ENCODE measurements at places on chromosomes 5 and 9.

GRCh38 chr9:95573463-95573862 lies 56.7 kb upstream of the PTCH1 start:
- no peak for DNase-seq

DNA sequence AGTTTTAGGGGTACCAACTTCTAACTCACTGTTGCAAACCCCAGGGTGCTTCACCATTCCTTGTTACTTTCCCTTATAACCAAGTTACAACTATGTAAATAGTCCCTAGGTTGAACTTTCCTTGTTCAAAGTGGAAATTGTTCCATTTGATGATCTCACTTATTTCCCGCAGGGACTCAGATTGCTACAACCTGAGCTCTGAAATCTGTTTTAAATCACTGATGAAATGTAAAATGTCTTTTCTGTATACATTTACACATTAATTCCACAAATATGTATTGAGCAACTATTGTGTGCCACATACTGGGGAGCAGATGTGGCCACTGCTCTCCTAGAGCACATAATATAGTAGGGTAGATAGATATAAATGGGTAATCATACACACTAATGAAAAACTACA lies 69.1 kb upstream of the TARS1 start:
- DNase-seq = no peak

- no peak for DNase-seq
Observed at GRCh38 chr5:5755888-5756287, 333.4 kb downstream of the ICE1 start.

DNA sequence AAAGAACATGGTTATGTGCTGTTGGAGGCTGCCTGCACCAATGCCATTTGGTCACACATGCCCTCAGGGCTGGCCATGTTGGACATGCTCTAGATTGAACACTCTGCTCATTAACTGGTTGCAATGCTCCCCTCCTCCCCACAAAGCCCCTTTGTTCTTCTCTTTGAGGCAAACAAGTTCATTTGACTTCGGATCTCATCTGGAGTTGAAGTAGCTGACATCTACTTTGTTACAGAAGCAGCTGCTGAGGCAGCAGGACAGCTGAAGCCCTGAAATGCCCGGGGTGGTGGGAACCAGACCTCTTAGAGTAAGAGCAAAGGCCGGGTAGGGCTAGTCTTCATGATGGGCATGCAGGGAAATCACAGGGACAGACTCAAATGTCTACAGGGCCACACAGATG lies 123.5 kb downstream of the APBA1 start:
- no peak for DNase-seq

GRCh38 chr9:93895535-93895934 lies 59.6 kb downstream of the BARX1 start:
- no peak for DNase-seq

DNA sequence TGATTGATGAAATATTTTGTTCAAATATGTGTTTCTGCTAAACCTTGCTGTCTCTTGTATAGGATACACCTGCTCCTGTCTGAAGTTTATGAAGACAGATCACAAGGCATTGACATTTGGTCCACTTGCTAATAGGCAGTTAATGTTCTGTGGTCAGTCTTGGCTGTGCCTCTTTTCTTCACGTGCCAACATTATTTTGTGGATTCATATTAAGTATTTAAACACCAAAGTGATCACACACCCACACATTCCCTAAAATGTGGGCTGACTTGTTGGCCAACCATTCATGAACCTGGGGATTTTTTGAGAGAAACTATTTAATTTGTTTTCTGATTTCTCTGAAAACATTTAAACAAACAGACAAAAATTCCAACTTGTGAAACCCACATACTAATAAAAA lies 33.7 kb downstream of the ZNF462 start:
- no peak for DNase-seq

DNA sequence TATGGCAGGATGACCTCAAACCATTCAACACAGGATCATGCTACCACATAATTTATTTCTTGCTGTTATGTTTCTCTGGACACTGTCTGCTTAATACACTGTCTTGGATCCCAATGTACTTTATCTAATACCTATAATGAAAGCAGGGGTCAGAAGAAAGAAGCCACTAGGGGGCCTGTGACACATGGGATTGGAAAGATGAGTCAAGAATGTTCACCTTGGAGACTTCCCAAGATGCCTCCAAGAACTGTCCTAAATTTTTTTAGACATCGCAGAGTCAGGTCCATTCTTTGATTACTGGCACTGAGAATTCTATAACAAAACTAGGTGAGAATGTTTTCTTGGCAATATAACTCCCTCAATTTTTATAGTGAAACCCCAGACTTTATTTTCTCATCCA lies 305.8 kb upstream of the SMARCA2 start:
- no peak for DNase-seq
